Suprapubic skin (tissue), 4 donors: ENCODE measurements at places on chromosomes 3 and 15. TPM values are rescaled to one million over a fixed set of nuclear protein-coding genes. Genes with fewer than 3 reads are reported as not detected.

Gene TLR9
- not detected for total RNA-seq

Gene CHRNA3
- 1.9 TPM for total RNA-seq

Gene SHC4
- 1.4 TPM for total RNA-seq

Gene AEN
- total RNA-seq, result 24.8 TPM

Gene STRC
- total RNA-seq, result 0.81 TPM

Gene AGBL1
- total RNA-seq, result not detected

Gene ACTRT3
- total RNA-seq, result 0.68 TPM
